NCI-H187 treated with DMSO at 0.1 percent for 48 hours (cell line): ENCODE measurements at places on chromosomes 12 and 14.

GRCh38 chr12:115922952-115923564 is 354.4 kb downstream of the MED13L start:
- DNase-seq = no peak

DNA sequence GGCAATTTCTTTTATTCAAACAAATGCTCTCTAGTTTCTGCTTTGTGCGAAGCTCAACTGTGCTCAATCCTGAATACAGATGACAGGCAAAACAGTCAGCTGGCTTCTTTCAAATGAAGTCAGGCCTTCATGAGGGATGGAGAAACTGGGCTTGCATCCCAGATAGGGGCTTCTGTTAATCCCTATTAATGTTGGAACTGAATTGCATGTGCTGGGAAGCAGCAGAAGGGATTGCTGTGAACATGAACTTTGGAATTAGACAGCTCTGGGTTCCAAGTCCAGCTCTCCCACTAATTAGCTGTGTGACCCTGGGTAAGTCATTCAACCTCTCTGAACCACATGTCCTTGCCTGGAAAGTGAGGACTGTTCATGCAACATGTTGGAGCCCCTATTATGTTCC is 21.1 kb upstream of the CORO1C start:
- no peak for DNase-seq

DNA sequence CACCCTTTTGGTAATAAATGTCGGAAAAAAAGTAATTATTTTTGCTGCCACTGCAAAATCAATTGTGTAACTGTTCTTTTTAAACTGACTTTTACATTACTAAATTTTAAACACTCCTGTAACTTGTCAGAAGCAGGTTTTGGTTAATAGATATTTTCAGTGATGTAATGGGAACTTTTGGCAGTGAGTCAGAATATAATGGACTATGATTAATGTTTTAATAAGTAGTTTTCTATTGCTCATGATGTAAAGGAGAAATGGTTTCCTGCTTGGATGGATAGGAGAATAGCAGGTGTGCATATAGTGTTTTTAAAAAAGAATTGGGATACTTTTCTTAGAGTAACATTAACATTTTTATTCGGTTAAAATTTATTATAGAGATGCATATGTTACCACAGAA is 58.8 kb downstream of the TRMT5 start:
- no peak for DNase-seq

DNA sequence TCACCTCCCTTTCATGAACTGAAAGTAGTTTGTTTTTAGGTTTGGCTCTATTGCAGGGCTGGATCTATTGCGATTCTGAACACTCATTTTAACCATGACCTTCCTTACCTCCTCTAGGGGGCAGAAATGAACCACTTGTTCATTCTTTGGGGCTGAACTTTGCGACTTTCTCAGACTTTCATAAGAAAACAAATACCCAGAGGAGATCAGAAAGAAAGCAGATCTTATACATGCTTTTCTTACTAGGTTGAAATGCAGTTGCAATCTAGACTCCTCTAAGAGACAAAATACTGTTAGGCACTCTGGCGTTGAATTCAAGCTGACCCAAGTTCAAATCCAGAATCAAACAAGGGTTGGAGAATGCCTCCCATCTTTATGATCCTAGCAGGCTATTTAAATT is 32.6 kb upstream of the PLEKHG3 start:
- DNase-seq = peak; percentile 36

GRCh38 chr14:69246331-69246730 is 13.6 kb upstream of the GALNT16 start:
- DNase-seq = peak; percentile 81

DNA sequence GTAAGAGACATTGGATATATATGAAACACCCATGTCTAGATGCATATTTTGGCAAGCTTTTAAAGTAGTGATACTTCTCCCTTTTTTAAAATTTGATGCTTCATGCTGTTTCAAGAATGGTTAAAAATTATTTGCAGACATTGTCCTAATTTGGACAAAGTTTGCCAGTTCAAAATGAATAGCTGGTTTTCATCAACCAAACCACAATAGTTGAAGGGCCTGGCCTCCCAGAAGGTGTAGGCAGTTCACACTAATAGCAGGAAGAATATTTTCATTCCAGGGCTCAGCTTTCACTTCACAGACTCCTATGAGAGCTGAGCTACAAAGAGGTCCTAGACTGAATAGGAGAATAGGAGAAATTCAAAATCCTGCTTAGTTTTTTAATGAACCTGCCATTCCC is 78.7 kb downstream of the STXBP6 start:
- no peak for DNase-seq

GRCh38 chr14:98167705-98168104 is 1104.3 kb downstream of the BCL11B start:
- no peak for DNase-seq

- DNase-seq = no peak
These were observed 13.6 kb downstream of the TTC9 start for GRCh38 chr14:70655110-70655826.

DNA sequence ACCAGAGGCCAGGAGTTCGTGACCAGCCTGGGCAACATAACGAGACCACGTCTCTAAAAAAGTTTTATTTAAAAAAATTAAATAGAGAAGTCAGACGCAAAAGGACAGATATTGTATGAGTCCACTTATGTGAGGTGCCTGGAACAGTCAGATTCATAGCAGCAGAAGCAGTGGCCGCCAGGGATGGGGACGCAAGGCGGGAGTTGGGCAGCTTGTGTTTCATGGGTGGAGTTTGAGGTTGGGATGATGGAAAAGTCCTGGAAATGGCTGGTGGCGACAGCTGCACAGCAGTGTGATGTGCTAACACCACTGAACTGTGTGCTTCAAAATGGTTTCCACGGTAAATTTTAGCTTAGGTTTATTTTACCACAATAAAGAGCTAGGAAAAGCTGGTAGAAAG is 57.6 kb upstream of the DDX11 start:
- no peak for DNase-seq

GRCh38 chr12:109926488-109927210 is 26.6 kb downstream of the TCHP start:
- no peak for DNase-seq
